Pancreas (tissue), 10 donors: ENCODE measurements at places on chromosomes 1 and 21. TPM values are rescaled to one million over a fixed set of nuclear protein-coding genes. Genes with fewer than 3 reads are reported as not detected.

The CTXND2 gene
- total RNA-seq = not detected

The NBPF6 gene
- total RNA-seq = not detected

The SAMSN1 gene
- 0.98 TPM for total RNA-seq

The GJC2 gene
- total RNA-seq = 0.56 TPM

The LENEP gene
- not detected for total RNA-seq

The SH2D5 gene
- total RNA-seq = not detected

DNA sequence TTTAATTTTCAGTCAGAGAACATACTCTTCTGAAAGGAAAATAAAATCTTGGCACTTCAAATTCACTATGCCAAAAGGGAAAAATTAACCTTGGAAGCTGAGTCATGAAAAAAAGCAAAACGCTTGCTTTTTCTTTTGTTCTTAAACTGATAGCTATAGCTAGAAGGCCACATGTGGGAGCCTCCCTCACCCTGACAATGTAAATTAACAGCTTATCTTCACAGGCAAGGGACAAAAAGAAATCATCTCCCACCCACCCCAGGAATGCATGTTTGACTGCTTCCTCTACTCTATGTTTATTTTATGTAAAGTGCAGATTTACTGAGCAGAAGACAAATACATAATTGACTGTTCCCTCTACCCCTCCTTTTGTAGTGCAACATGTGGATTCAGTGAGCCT, 38.0 kb downstream of the EBNA1BP2 start:
- no peak for DNase-seq

GRCh38 chr1:203320591-203321272, 15.4 kb downstream of the BTG2 start:
- DNase-seq = peak; percentile 88

DNA sequence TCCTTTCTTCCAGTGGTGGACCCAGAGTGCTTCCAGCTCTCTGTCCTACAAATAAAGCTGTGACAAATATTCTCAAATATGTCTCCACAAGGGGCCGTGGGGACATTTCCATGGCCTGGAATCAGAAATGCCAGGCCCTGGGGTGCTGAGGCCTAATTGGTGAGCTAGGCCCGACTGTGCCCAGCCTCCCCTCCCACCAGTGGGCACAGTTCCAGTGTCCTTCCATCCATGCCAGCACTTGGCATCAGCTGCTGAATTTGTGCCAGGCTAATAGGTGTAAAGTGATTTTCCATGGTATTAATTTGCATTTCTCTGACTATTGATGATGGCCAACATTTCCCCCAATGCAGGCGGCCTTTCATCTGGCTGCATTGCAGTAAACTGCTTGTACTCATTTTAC, 48.5 kb upstream of the B3GALT5 start:
- peak; percentile 61 for DNase-seq

- DNase-seq = peak; percentile 72
Measured at GRCh38 chr1:150281221-150281757, 1.1 kb upstream of the CIART start.

DNA sequence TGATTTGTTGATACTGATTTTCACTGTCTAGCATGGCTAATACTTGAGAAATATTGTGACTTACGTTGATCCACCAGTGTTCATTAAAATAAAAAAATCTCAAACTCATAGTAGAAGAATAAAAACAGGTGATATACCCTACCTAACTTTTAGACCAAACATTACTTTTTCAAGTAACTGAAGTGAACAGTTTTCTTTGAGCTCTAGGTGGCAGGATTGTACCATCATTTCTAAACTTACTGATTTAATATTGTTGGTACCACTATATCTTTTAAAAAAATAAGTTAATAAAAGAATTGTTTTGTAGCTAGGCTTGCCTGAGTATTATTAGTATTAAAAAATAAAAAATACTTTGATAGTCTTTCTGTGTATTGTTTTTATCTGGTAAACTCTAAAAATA, 21.5 kb downstream of the CDC73 start:
- DNase-seq = no peak

DNA sequence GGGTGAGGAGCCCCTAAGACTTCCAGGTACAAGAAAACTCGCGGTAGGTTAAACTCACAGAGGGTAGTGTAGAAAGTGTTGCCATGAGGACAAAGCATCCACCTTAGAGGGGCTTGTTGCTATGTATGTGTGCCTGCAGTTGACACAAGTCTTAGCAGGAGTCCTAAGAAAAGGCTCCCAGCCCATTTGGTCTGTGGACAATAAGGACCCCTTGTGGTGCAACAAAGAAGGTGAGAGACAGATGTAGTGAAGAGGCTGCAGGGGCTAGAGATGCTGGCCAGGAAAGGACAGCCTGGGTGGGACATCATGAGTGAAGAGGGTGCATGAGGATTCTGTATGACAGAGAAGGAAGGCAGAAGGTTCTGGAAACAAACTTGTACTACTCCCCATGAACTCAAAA, 36.3 kb upstream of the IL10 start:
- DNase-seq = no peak

- no peak for DNase-seq
Measured at GRCh38 chr1:70358921-70359564, 4.5 kb upstream of the ANKRD13C start.

DNA sequence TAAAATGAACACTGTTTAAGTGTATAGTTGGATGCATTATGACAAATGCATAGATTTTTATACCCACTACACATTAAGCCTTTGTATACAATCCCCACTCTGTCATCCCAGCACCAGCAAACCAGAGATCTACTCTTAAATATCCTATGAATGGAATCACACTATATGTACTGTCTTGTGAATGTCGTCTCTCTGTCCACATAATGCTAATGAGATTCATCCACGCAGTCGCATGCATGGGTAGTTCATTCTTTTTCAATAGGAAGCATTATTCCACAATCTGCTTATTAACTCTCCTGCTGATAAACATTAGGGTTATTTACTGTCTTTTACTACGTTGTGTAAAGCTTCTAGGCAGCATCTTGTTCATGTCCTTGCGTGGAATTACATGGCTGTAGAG, 892.3 kb downstream of the LTN1 start:
- DNase-seq = no peak

- no peak for DNase-seq
Measured at GRCh38 chr1:240462766-240463395, 149.1 kb downstream of the GREM2 start.

- DNase-seq = peak; percentile 67
Measured at GRCh38 chr1:68231627-68232288, 565 bp downstream of the WLS start.

DNA sequence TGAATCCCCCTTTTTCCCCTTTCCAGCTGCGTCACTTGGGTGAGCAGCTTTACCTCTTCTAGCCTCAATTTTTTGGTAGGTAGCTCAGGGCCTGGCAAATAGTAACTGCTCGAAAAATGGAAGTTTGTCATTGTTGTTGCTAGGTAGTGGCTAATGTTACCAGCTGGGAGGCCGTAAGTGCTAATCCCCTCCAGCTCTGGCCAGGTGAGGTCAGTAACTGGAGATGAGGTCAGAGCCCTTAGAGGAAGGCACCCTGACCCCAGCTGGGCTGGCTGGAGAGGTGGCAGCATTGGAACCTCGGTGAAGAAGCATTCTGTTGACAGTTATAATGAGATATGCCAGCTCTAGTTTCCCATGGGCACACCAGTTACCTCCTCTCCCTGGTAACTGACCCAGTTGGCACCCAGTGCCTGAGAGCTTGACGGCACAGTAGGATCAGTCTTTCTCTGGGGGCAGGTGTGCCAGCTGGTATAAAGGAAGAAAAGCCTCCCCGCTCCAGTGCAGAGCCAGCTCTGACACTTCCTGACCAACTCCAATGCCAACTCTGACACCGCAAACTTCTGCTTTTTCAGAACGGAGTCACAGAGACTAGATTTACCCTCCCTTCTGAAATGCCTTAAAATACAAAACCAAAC, 35.0 kb upstream of the SLC2A1 start:
- no peak for DNase-seq

GRCh38 chr1:235689356-235689755, 39.8 kb upstream of the GNG4 start:
- no peak for DNase-seq

DNA sequence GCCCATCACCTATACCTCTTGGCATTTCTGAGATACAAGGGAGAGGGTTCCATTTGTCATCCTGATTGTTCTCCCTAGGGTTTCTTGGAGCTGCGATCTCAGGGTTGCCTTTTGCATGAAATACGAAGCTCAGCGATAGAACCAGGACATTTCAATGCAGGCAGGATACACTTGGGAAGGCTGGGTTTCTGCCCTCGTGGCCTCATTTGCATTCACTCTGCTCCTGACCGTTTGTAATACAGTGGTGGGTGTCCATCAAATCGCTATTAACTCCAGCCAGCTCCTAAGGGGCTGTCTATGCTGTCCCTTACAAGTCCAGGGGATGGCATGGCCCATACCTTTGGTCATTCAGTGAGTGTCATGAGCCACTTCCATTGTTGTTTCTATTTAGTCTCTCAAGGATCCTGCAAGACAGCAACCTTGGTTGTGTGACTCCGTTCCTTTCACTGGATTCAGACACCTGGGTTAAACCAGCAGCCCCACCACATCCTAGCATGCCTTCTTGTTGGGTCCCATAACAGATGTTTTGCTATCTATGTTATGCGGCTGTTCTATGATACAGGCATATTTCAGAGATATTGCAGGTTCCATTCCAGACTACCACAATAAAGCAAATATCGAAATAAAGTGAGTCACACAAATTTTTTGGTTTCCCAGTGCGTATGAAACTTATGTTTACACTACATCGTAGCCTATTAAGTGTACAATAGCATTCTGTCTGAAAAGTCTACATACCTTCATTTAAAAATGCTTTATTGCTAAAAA, 18.3 kb downstream of the KAZN start:
- DNase-seq = no peak

DNA sequence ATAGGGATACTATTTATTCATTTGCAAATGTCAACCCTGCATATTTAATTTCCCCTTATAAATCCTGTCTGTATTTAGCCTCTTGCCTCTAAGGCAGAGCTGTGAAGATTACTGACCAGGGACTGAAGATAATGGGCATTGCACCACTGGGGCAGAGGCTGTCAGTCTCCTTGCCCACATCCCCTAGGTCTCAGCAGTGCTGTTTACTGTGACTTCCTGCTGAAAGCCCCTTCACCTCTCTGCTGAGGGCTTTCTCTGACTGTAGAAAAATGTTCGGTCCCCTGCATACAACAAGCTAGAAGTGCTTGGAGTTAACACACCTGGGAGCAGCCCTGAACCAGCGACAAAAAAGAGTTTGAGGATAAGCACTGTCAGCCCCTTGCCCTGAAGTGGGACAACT, 28.8 kb downstream of the SLC5A9 start:
- no peak for DNase-seq

- no peak for DNase-seq
Measured at GRCh38 chr1:231093156-231093922, 53.3 kb upstream of the FAM89A start.
